Spleen (tissue), 13 donors: ENCODE measurements at places on chromosomes 4 and X. TPM values are rescaled to one million over a fixed set of nuclear protein-coding genes. Genes with fewer than 3 reads are reported as not detected.

CABS1 gene
- total RNA-seq: not detected

GRCh38 chr4:150482581-150482980 lies 99.4 kb upstream of the MAB21L2 start:
- DNase-seq: no peak

DNA sequence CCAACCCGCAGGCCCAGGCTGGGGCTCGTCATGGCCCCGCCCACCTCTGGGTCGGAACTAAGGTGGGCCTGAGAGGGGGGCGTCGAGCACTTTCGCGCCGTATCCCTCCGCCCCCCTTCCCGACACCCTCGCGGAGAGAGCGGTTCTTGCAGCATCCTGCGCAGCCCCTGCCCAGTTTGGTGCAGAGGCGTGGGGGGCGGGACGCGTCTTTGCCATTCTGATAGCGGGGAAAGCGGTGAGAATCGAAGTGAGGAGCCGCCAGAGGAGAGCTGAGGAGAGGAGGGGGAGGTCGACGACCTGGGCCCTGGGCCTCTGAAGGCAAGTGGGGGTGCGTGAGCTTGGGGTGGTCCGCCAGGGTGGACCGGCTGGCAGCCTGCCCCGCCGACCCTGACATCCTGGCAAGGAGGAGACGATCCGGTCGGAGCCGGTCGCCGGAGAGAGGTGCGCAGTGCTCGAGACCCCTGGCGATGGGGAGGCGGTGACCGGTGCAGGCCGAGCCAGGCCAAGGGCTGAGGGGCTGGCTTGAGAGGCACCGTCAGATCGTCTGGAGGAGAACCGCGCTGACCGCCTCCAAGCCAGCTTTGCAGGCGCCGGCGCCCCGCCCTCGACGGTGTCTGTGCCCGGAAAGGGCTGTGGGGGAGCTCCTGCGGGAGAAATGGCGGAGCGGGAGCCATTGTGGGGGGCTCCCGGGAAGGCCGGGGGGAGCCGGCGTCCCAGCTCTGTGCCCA lies 25.5 kb downstream of the GPRASP3 start:
- DNase-seq: peak; percentile 84

DNA sequence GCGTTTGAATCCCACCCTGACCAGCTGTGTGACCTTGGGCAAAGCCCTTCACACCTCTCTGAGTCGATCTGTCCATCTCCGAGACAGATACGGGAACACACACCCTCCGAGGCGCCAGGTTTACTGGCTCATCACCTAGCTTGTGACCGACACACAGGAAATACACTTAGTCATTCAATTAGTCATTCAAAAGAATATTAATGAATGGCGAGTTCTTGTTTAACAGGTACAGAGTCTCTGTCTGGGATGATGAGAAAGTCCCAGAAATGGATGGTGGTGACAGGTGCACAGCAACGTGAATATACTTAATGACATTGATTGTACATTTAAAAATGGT lies 80.6 kb downstream of the PPP2R2C start:
- no peak for DNase-seq

DNA sequence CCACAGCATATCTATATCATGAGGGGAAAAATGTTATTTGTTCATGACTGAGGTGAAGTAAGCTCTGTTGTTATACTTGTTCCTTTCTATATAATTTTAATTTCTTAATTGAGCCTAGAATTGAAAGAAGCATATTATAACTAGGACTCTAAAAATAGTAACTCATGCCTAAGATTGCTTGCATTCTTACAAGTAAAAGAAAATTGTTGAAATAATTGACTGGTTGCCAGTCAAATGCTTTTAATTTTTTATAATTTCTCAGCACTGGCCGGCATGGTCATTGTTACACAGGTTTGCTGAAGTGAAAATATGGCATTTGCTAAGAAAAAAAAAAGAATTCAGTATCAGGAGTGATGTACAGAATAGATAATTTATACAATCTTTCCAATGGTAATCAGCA lies 104.8 kb downstream of the GASK1B start:
- DNase-seq: no peak

F8A3 gene
- not detected for total RNA-seq

GRCh38 chr4:86300516-86300915 lies 59.3 kb downstream of the MAPK10 start:
- no peak for DNase-seq

RNF150 gene
- 36.5 TPM for total RNA-seq

DNA sequence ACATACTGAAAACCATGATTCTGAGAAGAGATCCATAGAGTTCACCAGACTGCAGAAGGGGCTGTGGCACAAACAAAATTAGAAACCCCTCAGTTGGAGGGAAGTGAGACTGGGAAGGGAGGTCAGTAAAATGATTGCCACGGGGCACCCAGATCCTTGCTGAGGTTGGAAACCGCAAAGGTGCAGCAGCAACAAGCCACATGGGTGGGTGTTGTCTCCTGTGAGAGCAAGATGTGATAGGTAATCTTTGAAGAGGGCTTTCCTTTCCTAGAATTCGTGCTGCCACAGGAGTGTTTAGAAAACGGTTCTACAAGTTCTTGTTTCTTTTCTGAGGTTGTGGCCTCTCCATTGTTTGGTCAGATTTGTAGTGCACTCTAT lies 85.5 kb downstream of the NFKB1 start:
- DNase-seq: no peak

DNA sequence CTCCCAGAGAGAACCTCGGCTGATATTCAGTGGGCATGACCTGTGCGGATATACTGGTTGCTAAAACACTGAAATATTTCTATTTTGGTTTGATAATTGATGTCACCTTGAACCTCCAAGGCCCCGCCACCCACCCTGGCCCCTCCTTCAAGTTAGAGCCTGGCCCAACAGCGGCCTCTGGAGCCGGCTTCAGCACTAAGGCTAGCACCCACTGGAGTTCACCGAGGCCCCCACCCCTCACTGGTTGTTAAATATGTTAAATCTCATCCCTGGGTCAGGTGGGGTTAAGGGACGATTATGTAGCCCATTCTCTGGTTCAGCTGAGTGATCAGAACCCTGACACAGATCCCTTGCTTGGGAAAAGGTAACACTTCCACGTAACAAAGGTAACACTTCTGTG lies 24.3 kb downstream of the SEL1L3 start:
- no peak for DNase-seq

- DNase-seq: no peak
Measured at GRCh38 chr4:40502934-40503333, 126.7 kb downstream of the RBM47 start.

DNA sequence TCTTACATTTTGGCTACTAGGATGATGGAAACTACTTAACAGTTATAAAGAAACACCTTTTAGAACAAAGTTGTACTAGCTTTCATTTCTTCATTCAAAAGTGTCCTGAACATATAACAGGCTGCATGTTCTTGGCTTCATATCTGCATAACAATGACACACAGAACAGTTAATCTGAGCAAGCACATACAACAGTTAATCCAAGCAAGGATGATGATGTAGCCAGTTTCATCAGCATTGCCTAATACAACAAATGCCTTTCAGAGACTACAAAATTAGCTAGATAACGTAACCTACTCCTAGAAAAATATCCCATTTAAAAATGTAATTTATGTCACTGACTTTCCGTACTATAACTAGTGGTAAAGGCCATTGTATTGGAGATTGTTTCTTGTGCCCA lies 182.1 kb downstream of the SCFD2 start:
- DNase-seq: no peak

GRCh38 chr4:30256116-30256832 lies 463.9 kb upstream of the PCDH7 start:
- no peak for DNase-seq

DNA sequence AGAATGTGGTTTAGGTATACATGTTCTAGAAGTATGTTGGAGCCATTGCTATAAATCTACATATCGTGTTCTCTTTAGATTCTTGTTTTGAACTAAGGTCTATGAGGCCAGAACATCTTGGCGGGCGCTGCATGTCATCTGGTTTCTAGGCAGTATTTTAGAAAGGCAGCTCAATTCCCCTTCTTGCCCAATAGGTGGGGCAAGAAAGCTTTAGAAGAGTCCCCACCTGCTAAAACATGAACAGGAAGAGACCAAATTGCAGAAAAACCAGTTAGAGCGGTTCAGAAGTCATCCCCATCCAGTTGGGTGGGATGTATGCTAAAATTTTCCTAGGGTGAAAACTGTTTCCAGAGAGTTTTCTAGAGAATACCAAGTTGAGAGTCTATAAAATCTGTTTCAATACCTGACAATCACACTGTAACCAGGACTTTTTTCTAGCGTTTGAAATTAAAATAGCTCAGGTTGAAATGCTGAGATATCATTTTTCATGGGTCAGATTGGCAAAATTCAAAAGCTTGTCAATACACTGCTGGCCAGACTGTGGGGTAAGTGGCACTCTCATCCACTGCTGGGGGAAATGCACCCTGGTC lies 17.5 kb upstream of the SH3KBP1 start:
- no peak for DNase-seq

GRCh38 chrX:105865709-105866108 lies 43.4 kb downstream of the NRK start:
- no peak for DNase-seq

IGFBP7 gene
- 579 TPM for total RNA-seq

DNA sequence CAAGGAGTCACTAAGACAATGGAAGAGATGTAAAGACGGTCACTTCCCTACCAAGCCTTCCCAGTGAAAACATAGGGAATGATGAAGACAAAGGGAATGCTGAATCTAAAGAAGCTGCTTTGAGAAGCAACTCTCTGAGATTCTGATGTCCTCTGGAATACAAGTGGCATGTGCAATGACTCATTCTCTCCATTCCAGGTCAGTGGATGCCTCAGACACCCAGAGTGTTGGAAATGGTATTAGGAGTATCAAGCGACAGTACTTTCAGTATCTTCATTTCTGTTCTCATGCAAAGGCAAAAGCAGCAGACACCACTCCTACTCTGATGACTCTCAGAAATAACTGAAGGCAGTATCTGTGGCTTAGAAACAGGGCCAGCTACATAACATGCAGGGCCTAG lies 102.6 kb downstream of the FSTL5 start:
- DNase-seq: no peak

DNA sequence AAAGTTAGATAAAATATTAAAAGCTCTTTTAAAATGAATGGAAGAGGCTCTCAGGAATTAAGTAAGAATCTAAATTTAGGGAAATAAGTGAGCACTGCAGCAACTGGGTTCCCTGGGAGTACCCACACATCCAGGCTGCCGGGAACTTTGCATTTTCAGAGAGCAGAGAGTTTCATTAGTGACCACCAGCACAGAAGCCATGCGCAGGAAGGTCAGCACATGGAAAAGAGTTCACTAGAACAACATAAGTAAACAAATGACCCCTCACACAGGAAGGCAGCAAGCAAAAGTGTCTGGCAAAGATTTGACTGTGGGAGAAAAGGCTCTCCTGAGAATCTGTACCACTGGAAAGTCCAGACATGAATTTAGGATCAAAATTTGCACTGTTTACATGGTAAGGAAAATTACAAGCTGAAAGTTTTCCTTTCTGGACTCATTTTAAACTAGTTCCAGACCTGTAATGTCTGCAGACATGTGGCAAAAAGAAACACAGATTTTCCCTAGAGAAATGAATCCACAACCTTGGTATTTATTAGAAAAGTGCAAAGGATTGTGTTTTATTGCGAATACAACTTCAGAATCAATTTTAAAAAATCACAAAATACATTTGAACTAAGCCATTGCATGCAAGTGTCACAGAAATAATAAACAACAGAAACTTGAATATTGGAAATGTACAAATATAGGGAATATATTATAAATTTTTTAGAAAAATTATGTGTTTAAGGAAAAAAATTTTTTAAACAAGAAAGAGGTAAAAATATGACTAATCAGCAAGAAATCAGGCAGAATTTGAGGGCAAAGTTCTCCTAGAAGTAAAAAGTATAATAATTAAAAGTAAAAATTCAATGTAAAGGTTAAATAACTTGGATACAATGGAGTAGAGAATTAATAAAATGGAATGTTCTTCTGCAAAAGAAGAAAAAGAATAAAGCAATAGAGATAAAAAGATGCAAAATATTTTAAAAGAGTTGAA lies 18.4 kb upstream of the MYOZ2 start:
- DNase-seq: no peak

- DNase-seq: no peak
Measured at GRCh38 chr4:57966987-57967760, 857.0 kb upstream of the IGFBP7 start.

GRCh38 chr4:9983211-9983610 lies 38.1 kb downstream of the SLC2A9 start:
- DNase-seq: no peak
